ENCODE measurements at places on chromosomes 2 and 18. TPM values are rescaled to one million over a fixed set of nuclear protein-coding genes. Genes with fewer than 3 reads are reported as not detected.

DNA sequence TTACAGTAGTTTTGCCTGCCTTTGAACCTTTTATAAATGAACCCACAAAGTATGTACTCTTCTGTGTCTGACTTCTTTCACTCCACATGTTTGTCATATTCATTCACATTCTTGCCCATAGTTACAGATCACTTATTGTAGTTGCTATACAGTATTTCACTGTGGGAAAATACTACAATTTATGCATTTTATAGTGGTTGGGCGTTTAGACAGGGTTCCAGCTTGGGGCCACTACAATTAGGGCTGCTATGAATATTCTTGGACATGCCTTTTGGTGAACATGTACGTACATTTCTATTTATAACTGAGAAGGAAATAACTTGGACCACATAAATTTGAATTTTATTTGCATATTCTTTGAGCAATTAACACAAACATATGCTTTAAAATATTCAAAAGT lies 15.4 kb upstream of the PMAIP1 start:
- DNase-seq = no peak

GRCh38 chr18:49663899-49664890 lies 102.3 kb downstream of the LIPG start:
- no peak for DNase-seq

Gene FBXO41
- 1.7 TPM for total RNA-seq

DNA sequence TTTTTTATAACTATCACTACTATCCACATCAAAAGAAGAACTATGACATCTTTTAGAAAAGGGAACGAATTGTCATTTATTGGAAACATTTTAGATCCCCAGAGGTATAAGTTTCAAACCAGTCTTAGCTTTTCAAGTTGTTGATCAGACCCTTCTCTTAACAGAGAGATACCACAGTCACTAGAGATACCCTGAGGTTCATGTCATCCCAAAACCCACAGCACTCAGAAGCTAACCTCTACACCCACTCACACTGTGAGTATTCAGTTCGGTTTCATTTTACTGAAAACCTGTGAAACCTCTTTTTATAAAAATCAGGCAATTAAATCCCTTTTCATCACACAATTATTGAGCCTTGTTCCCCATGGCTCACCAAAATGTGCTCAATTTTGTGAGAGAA lies 156.2 kb downstream of the DTNA start:
- no peak for DNase-seq

Gene TEX261
- total RNA-seq = 67.7 TPM

Gene EIF2AK2
- total RNA-seq = 31.6 TPM

- no peak for DNase-seq
Observed at GRCh38 chr2:112627060-112628040, 18.4 kb upstream of the SLC20A1 start.

GRCh38 chr2:76958749-76959148 lies 563.4 kb downstream of the LRRTM4 start:
- DNase-seq = no peak

DNA sequence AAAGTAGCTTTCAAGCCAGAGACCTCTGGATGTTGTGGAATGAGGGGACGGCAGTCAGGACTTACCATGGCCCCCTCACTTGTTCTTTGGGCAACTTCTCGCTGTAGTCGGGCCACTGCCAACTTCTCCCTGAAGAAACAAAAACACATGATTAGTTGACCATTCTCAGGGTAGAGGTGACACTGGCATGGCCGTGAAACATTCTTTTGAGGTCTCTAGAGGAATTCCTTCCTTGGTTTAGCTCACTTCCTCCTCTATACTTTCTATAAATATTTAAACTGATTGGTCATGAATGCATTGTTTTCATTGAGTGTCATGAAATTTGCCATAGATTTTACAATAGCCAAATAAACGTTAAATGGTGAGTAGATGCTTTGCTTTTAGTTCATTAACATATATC lies 354.6 kb downstream of the NCKAP5 start:
- no peak for DNase-seq

- no peak for DNase-seq
Observed at GRCh38 chr2:115484486-115484885, 1042.0 kb downstream of the DPP10 start.

Gene CGREF1
- not detected for total RNA-seq

Gene RNU2-63P
- not detected for total RNA-seq

GRCh38 chr2:200411831-200412230 lies 98.0 kb downstream of the KCTD18 start:
- DNase-seq = no peak

DNA sequence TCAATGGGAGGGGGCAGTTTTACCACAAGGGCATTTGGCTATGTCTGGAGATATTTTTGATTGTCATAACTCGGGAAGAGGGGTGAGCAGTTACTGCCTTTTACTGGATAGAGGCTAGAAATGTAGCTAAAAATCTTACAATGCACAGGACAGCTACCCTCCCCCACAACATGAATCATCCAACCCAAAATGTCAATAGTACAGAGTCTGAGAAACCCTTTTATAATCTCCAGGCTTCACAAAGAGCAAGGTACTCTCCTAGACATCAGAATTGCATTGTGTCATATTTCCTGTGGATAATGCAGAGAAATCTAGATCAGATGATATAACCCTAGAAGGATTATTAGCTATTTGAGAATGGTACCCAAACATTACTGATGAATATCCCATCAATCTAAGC lies 277.1 kb upstream of the NRP2 start:
- no peak for DNase-seq

Gene METTL21A
- 48.9 TPM for total RNA-seq

GRCh38 chr18:73279498-73279897 lies 411.7 kb upstream of the NETO1 start:
- DNase-seq = no peak

Gene PLCD4
- 3.1 TPM for total RNA-seq

- DNase-seq = no peak
Observed at GRCh38 chr2:71174207-71174606, 43.8 kb downstream of the MPHOSPH10 start.

- no peak for DNase-seq
Observed at GRCh38 chr18:36638224-36638623, 190.6 kb downstream of the TPGS2 start.

DNA sequence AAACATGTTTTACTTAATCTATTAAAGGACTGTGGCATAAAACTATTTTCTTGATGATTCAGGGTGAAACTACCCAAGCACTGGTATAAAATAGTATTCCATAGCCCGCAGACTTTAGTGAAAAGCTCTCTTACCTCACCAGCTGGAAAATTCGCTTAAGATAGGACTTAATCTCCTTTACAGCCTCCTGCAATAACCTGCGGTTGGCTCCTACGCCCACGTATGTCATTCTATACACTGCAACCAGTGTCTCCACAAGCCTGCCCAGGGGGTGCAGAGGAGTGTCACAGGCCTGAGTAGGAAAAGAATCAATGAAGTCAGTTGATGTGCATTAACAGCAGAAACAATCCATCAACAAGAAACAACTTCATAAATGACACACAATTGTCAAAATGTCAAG lies 11.3 kb upstream of the MPP4 start:
- no peak for DNase-seq

DNA sequence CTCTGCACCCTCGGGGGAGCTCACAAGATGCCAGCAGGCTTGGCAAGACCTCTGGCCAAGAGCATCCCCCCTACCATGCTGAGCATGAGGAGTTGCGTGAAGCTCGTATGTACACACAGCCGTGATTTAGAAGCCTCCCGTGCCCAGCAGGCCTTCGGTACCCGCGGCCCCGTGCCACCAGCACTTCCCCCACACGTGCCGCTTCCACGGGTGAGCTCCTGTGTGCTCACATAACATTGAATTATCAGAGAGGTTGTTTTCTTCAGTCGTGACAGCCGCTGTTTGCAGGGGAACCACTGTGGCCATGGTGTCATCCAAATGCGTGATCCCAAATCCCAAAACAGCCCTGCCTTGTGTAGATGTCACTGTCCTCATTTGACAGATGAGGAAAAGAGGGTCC lies 53.2 kb downstream of the GBX2 start:
- no peak for DNase-seq

Gene MROH2A
- total RNA-seq = 3.5 TPM

DNA sequence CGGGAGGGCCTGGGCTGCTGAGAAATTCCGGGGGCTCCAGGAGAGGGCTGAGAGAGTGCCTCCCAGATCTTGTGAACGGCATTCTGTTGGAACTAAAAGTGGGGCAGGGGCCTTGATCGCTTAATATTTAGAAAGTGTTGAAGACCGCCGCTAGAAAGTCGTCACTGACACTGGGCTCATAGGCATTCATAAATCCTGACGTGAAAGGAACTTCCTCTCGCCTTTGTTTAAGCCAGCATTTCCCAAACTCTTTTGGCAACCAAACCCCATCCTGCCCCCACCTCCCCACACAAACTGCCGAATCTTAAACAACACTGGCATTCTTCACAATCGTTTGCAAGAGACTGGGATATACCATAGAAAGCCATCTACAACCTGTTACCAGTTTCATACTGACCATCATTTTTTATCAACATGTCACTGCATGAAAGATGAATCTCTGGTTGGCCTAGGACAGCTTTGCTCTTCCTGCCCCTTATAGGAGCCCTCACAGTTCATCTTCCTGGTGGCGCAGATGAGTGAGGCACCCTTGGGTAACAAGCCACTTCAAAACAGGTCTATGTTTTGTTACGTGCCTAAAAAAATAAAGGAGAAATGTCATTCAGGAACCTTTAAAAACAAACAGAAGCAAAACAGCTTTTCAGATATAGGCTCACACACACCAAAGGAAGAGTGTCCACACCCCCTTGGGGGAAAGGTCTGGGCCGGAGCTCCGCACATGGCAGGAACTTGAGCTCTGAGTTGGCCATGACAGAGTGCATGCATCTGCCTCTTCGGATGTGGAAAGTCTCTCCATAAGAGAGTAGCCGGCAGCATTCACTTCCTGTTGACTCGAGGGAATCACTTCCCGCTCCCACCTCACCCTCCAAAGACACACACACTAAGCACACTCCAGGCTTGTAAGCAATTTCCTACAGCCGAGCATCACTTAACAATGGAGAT lies 13.0 kb downstream of the MTERF4 start:
- DNase-seq = no peak

DNA sequence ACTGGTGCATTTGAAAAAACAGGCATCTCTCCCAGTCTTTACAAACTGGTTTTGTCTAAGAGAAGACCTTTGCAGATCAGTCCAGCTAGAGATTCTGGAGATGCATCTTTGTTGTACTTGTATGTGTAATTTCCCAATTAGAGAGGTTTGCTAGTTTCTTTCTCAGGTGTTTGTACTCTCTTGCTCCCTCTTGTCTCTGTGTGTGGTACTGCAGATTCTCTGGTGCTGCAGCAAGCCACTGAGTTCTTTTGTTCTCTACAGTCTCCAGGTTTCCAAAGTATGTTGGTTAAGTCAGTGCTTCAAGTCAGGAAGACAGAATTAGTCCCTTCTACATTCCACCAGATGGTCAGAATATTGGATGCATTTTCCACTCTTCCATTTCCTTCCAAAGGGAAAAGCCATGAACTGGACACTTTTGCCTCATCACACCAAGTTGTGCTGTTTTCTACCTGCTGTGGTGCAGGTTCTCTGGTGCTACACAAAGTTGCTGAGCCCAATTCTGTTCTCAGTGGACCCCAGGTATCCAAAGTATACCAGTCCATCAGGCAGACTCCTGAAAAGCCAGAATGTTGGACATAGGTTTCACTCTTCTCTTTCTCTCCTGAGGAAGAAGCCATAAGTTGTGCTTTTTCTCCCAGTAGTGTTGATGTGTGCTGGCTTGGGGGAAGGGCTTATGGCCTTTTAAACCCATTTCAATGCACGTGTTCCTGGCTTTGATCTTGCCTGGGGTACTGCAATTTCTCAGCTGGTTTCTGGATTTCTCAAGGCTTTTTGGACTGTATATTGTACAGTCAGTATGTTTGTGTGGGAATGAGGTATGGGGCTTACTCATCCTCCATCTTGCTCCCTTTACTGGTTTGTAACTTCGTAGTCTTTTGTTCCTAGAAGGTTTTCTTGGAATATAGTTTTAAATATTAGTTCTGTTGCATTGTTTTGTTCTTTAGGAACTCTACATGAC lies 29.8 kb downstream of the EPC2 start:
- DNase-seq = no peak

Gene PRKRA
- total RNA-seq = 67.2 TPM

DNA sequence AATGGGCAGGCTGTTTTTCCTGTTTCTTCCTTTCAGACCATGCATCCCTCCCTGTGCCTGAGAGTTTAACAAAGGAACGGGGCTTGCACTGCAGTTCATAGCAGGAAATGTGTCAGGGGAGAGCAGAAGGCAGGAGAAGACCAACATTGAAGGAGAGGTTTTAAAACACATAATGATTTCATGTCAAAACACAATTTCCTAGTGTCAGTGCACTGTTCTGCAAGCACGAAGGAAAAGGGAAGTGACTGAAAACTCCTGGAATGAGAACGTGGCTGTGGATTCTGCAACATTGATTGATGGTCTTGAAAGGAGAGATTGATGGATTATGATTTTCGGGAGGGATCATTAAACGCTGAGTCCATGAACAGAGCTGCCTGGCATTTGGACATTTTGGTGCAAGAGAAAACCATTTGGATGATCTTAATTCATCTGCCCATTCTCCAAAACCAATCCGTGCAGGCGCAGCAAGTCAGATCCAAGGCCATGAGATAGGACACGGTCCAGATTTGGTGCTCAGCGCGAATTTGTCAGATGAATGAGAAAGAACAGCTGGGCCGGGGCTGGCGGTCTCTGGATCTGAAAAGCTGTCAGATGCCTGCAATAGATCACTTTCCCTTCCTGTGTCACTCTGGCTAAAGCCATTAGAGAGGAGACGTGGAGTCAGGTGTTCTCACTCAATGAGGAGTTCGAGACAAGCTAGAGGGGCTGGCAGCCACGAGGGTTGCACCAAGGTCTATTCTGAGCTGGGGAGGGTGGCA lies 38.4 kb downstream of the C1QL2 start:
- DNase-seq = no peak

GRCh38 chr18:20971886-20972267 lies 139.7 kb downstream of the ROCK1 start:
- DNase-seq = no peak

Data from thyroid gland (tissue), 4 donors.